Activated CD8-positive, alpha-beta memory T cell treated with anti-CD3 and anti-CD28 coated beads, Interleukin-2, amount 10 ng/mL, durations not matched to agents 7 days and 5 days (primary cell): ENCODE measurements at places on chromosomes 13 and 19. TPM values are rescaled to one million over a fixed set of nuclear protein-coding genes. Genes with fewer than 3 reads are reported as not detected.

GRCh38 chr13:26971990-26972887, 199.4 kb downstream of the USP12 start:
- DNase-seq: peak; percentile 57

GRCh38 chr19:17529239-17530158, 18.1 kb downstream of the PGLS start:
- DNase-seq: no peak

DNA sequence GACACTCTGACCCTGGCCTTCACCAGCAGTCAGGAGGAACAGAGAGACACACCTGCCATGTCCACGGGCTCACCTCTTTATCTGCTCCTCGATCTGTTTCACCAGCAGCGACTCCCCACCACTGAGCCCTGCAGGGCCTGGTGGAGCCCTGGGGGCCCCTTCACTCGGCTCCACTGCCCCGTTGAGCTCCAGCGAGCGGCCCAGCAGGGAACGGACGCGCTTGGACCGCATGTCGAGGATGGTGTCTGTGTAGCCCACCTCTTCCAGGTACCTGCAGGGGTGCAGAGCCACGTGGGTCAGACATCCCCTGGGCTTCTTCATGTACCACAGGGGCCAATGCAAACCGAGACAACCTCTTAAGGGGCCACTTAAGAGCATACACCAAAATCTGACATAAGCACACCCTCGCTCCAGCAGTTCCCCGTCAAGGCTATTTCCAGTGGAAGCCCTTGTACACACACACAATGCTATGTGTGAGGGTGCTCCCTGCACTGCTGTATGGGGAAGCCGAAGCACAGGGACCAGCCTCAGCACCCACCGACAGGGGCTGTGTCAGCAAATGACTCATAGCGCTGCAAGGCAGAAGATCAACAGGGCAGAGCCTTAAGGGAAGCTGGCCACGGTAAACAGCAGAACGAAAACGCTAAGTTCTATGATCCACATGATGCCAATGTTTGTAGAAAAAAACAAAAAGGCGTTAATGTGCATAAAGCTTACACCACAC, 12.7 kb upstream of the FKRP start:
- no peak for DNase-seq

DNA sequence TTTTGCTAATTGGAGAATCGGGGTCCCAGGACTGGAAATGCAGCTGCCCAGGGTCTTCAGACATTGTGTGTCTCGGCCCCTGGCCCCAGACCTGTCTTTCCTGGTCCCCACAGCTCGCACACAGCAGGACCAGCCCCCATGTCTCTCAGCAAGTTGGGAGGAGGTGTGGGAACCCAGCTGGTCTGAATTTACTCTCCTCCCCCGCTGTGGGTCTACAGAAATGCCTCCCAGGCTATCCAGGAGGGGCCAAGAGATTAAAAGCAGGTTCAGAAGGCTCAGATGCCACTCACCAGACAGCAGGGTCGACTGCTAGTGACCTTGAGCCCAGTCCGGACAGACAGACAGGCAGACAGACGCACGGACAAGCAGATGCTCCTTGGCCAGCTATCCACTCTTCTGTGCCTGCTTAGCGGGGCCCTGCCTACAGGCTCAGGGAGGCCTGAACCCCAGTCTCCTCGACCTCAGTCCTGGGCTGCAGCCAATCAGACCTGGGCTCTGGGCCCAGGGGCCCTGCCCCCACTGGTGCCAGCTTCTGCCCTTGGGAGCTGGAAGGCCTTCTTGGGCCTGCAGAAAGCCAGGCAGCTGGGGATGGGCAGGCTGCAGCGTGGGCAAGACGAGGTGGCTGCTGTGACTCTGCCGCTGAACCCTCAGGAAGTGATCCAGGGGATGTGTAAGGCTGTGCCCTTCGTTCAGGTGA, at the start of gene DAND5:
Gene DAND5, plus strand, starts transcription at position 285 of the 697 bp plus-strand sequence. Its CDS starts 85 bp downstream, at position 370.
- DNase-seq: no peak

DNA sequence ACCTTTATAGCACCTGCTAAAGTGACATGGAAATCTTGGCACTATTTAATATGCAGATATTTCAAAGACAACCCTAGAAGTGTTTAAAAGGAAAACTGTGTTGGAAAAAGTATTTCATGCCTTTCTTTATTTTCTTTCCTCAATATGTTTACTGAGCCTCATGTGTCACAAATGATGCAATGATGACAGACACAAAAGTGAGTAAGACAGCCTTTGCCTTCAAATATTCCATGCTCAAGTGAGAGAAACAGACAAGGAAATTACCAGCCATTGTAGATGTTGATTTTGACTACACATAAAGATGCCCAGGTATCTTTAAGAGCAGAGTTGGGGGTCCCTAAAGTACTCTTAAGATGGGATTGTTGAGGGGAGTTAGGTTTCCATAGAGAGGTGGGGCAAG, 48.0 kb upstream of the TPP2 start:
- DNase-seq: no peak

CCDC122 gene
- total RNA-seq: 2.0 TPM

- DNase-seq: no peak
Observed at GRCh38 chr13:113186061-113186900, 22.2 kb downstream of the PCID2 start.
